Neural progenitor cell (in vitro differentiated cells): ENCODE measurements at places on chromosomes 1 and 21.

- no peak for DNase-seq
- no peak overlapping the region for H3K4me3 ChIP-seq
- no peaks in the 10 kb centered on the region for H3K27me3 ChIP-seq
- H3K36me3 ChIP-seq = no peaks in the 10 kb centered on the region
Measured at GRCh38 chr1:3188150-3188971, 119.4 kb downstream of the PRDM16 start.

DNA sequence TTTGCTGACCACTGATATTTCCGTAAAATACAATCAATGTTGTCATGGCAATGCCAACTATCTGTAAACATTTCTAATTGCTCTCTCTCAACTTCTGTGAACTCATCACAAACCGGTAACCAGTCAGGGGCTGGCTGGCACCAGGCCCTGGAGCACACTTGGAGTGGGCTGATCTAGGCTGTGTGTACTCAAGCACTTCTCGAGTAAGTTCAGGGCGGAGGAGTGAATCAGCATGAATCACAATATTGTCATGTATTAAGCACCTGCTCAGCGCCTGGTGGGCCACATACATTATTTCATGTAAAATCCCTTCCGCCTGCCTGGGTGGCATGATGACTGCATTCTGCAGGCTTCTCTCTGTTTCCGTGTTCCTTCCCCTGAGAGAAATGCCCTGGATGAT, 212.4 kb downstream of the FOXD2 start:
- H3K27ac ChIP-seq = no peak overlapping the region
- no peak overlapping the region for H3K4me3 ChIP-seq
- no peaks in the 10 kb centered on the region for H3K4me1 ChIP-seq

DNA sequence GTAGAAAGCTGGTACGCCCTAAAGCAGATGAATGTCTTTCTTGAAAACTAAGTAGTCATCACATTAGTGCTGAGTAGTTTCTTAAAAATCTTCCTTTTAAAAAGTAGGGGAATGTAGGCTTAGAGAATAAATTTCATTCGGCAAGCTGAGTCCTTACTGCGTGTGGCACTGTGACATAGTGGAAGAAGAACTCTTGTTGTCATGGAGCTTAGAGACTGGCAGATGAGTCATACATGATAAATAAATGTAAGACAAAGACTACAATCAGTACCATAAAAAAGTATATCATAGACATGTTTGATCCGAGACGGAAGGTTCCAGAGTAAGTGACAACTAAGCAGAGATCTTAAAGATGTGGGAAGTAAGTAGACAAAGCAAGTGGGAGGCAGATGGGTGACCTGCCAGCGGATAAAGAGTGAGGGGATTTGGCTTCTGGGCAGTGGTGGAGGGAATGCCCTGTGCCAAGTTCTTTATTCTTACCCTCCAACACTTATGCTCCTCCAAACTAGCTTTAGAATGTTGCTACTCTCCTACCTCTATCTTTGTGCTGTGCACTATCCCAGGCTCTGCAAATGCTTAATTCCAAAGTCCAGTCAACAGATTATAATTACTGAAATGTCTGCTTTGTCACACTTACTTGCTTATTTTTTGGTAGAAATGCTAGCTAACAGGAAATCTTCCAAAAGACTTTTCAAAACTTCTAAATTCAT, 608.5 kb upstream of the USP24 start:
- no peak for DNase-seq
- no peaks in the 10 kb centered on the region for H3K36me3 ChIP-seq
- no peaks in the 10 kb centered on the region for H3K4me1 ChIP-seq
- H3K27ac ChIP-seq = no peak overlapping the region
- no peaks in the 10 kb centered on the region for H3K27me3 ChIP-seq

- peak overlapping the region; percentile 6 for H3K27ac ChIP-seq
- H3K4me1 ChIP-seq = peaks cover 11% of the 10 kb centered on the region
- H3K36me3 ChIP-seq = no peaks in the 10 kb centered on the region
- no peak overlapping the region for H3K4me3 ChIP-seq
- DNase-seq = peak; percentile 5
- H3K27me3 ChIP-seq = no peaks in the 10 kb centered on the region
Measured at GRCh38 chr1:204834752-204835151, 35.9 kb upstream of the NFASC start.

GRCh38 chr1:19087017-19087736, 122.9 kb downstream of the UBR4 start:
- no peak overlapping the region for H3K4me3 ChIP-seq
- H3K4me1 ChIP-seq = no peaks in the 10 kb centered on the region
- no peak overlapping the region for H3K27ac ChIP-seq
- H3K36me3 ChIP-seq = peaks cover 5% of the 10 kb centered on the region
- no peaks in the 10 kb centered on the region for H3K27me3 ChIP-seq
- DNase-seq = no peak

DNA sequence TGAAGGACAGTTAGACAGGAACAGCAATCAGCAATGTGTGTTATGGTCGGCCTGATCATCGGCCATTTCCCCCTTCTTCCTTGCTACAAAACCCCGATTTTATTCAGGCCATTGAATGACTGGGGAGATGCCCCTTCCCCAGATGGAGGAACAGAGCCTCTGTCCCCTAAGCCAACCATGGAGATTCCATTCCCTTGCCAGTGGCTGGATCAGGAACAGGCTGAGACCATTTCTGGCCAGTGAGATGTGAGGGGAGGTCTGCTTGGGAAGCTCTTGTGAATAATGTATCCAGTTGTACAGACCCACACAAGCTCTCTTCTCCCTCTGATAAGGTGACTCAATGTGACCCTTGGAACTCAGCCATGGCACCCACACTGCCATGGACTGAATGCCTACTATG, 7.7 kb downstream of the CSRP1 start:
- no peak overlapping the region for H3K27ac ChIP-seq
- DNase-seq = no peak
- H3K27me3 ChIP-seq = no peaks in the 10 kb centered on the region
- no peak overlapping the region for H3K4me3 ChIP-seq
- no peaks in the 10 kb centered on the region for H3K36me3 ChIP-seq

- H3K4me1 ChIP-seq = no peaks in the 10 kb centered on the region
- H3K27ac ChIP-seq = no peak overlapping the region
- H3K27me3 ChIP-seq = no peaks in the 10 kb centered on the region
- H3K4me3 ChIP-seq = no peak overlapping the region
- H3K36me3 ChIP-seq = no peaks in the 10 kb centered on the region
Measured at GRCh38 chr21:36465478-36465877, 14.4 kb downstream of the CLDN14 start.

GRCh38 chr1:217134857-217135568, 411.8 kb upstream of the ESRRG start:
- H3K27ac ChIP-seq = no peak overlapping the region
- peak; percentile 65 for DNase-seq
- H3K4me3 ChIP-seq = peak overlapping the region; percentile 63
- H3K4me1 ChIP-seq = peaks cover 37% of the 10 kb centered on the region

DNA sequence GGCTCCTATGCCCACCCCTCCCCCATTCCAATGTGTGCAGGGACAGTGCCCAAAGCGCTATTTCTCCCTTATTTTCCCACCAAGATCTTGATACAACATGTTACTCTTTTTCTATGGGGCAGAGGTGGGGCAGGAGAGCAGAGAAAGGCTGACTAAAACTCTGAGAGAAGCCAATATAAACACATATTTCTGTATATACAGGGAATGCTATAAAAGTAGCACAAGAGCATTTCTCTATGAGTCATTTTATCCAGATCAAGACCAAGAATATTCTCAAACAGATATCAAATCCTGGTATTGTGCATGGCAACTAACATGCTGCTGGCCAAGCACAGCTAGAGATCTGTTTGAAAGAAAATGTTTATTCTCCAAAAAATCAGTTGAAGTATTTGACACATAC, 7.3 kb downstream of the WDR26 start:
- peaks cover 54% of the 10 kb centered on the region for H3K36me3 ChIP-seq
- no peak overlapping the region for H3K27ac ChIP-seq
- no peaks in the 10 kb centered on the region for H3K27me3 ChIP-seq
- no peak overlapping the region for H3K4me3 ChIP-seq
- H3K4me1 ChIP-seq = peaks cover 22% of the 10 kb centered on the region

DNA sequence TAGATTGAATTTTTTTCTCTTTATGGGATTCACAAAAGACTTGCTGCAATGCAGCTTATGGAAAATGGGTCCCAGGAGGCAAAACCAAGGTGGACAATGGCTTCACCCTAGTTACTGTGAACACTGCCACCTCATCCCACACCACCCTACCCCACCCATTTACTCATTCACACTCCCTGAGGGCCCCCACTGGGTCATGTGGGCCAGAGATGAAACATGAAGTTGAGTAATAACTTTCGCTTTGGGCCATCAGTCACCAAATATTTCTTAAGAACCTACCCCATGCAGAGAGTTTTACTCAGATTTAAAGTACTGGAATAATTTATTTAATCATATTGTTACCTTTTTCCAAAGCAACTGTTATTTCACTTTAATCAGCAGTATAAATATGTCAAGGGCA, 191.8 kb downstream of the TPR start:
- DNase-seq = no peak
- no peaks in the 10 kb centered on the region for H3K4me1 ChIP-seq
- no peak overlapping the region for H3K27ac ChIP-seq
- H3K4me3 ChIP-seq = no peak overlapping the region
- H3K36me3 ChIP-seq = no peaks in the 10 kb centered on the region

DNA sequence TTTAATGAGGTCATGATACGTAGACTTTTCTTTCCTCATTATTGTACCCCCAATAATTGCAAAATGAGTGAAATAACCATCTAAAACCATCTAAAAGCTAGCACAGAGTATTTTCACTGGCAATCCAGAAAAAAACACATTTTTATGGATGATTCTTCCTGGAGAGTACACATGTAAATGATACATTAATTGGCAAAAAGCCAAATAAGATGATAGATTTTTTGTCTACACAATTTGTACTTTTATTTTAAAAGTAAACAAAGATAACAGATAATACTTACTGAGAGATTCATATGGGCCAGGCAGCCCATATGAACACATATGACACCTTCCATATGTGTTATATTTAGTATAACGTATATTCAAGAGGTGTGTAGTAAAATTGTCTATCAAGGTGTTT, 2.5 kb upstream of the KRTAP19-7 start:
- no peaks in the 10 kb centered on the region for H3K36me3 ChIP-seq
- no peak for DNase-seq
- no peaks in the 10 kb centered on the region for H3K27me3 ChIP-seq
- H3K4me3 ChIP-seq = no peak overlapping the region
- H3K27ac ChIP-seq = no peak overlapping the region
- H3K4me1 ChIP-seq = no peaks in the 10 kb centered on the region

GRCh38 chr1:200885623-200886402, 8.9 kb upstream of the INAVA start:
- no peaks in the 10 kb centered on the region for H3K27me3 ChIP-seq
- no peak overlapping the region for H3K4me3 ChIP-seq
- no peak for DNase-seq
- H3K36me3 ChIP-seq = no peaks in the 10 kb centered on the region
- H3K4me1 ChIP-seq = peaks cover 20% of the 10 kb centered on the region

- no peak overlapping the region for H3K4me3 ChIP-seq
- peaks cover 28% of the 10 kb centered on the region for H3K27me3 ChIP-seq
- DNase-seq = no peak
- H3K27ac ChIP-seq = no peak overlapping the region
- no peaks in the 10 kb centered on the region for H3K36me3 ChIP-seq
Measured at GRCh38 chr1:154350383-154350782, 25.1 kb downstream of the ATP8B2 start.

GRCh38 chr1:160437432-160438316, 37.3 kb downstream of the VANGL2 start:
- no peaks in the 10 kb centered on the region for H3K27me3 ChIP-seq
- no peaks in the 10 kb centered on the region for H3K4me1 ChIP-seq
- H3K4me3 ChIP-seq = no peak overlapping the region
- H3K36me3 ChIP-seq = no peaks in the 10 kb centered on the region
- DNase-seq = no peak

GRCh38 chr1:206847337-206847834, 18.0 kb upstream of the IL20 start:
- H3K27ac ChIP-seq = no peak overlapping the region
- H3K27me3 ChIP-seq = no peaks in the 10 kb centered on the region
- no peaks in the 10 kb centered on the region for H3K36me3 ChIP-seq
- H3K4me3 ChIP-seq = no peak overlapping the region
- peaks cover 4% of the 10 kb centered on the region for H3K4me1 ChIP-seq

DNA sequence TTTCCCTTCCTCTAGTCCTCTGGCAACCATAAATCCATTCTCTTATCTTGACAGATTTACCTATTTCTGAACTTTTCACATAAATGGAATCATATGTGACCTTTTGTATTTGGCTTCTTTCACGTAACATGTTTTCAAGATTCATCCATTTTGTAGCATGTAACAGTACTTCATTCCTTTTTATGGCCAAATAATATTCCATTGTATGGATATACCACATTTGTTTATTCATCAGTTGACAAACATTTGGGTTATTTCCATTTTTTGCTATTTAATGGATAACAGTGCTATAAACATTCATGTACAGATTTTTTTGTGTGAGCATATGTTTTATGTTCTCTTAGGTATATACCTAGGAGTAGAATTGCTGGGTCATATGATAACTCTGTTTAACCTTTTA, 54.0 kb downstream of the RPAP2 start:
- no peak overlapping the region for H3K27ac ChIP-seq
- DNase-seq = no peak
- no peak overlapping the region for H3K4me3 ChIP-seq
- H3K27me3 ChIP-seq = no peaks in the 10 kb centered on the region
- H3K36me3 ChIP-seq = peaks cover 11% of the 10 kb centered on the region

DNA sequence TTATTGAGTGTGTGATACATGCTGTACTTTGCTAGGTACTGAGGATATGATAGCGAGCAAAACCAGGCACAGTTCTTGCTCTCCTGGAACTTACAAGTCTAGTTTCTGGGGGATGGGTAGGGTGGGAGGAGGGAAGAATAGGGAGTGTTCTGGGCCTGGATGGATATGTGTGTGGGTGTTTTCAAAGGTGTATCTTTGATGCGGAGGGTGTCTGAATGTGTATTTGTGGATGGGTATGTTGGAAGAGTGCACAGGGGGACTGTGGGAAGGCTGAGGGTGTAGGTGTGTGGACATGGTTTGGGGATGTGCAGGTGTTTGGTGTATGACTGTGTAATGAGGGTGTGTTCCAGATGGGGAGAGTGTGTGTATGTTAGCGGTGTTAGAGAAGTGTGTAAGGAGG, 4.5 kb upstream of the DPH2 start:
- no peaks in the 10 kb centered on the region for H3K27me3 ChIP-seq
- H3K36me3 ChIP-seq = no peaks in the 10 kb centered on the region
- H3K27ac ChIP-seq = no peak overlapping the region
- DNase-seq = no peak

- DNase-seq = no peak
- H3K36me3 ChIP-seq = no peaks in the 10 kb centered on the region
- H3K4me1 ChIP-seq = no peaks in the 10 kb centered on the region
- no peaks in the 10 kb centered on the region for H3K27me3 ChIP-seq
Measured at GRCh38 chr1:48944811-48945210, 168.1 kb upstream of the BEND5 start.
